ENCODE measurements at places on chromosomes 6 and 20. TPM values are rescaled to one million over a fixed set of nuclear protein-coding genes. Genes with fewer than 3 reads are reported as not detected.

The GLP1R gene
- 9.0 TPM for total RNA-seq

The ZNF831 gene
- under 0.01 TPM for total RNA-seq

The DDX27 gene
- 11.7 TPM for total RNA-seq

The ZBP1 gene
- not detected for total RNA-seq

The MARCKS gene
- 85.5 TPM for total RNA-seq

The POLR1H gene
- total RNA-seq: 32.2 TPM
